ENCODE measurements at places on chromosomes 3 and 15. TPM values are rescaled to one million over a fixed set of nuclear protein-coding genes. Genes with fewer than 3 reads are reported as not detected.

Gene ARNT2
- total RNA-seq, result 9.1 TPM

Gene ADAMTSL3
- 4.5 TPM for total RNA-seq

Gene PXYLP1
- 15.3 TPM for total RNA-seq

Gene CTXND1
- 0.96 TPM for total RNA-seq

Gene GOLGA8S
- 1.5 TPM for total RNA-seq

Gene GHSR
- total RNA-seq, result not detected

Gene MON1A
- 12.0 TPM for total RNA-seq

GRCh38 chr15:57769266-57769665 is 62.8 kb downstream of the POLR2M start:
- no peak overlapping the region for H3K4me3 ChIP-seq
- H3K27me3 ChIP-seq, result no peaks in the 10 kb centered on the region
- H3K27ac ChIP-seq, result no peak overlapping the region
- H3K4me1 ChIP-seq, result no peaks in the 10 kb centered on the region

DNA sequence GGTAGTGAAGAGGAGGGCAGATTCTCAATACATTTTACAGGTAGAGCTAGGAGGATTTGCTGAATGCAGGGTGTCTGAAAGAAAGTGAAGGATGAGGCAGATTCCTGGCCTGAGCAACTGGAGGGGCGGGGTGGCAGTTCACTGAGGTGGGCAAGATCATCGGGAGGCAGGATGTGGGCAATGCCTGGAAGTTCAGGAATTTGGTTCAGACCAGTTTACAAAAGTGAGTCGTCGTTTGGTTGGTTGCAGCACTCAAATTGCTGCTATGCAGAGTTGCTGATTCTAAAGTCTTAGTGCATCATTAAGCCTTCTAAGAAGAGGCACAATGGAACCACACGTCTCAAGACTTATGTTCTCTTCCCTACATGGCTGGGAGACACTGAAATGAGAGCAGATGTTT is 134.0 kb downstream of the MFSD1 start:
- H3K27me3 ChIP-seq, result no peaks in the 10 kb centered on the region
- H3K4me3 ChIP-seq, result no peak overlapping the region
- no peaks in the 10 kb centered on the region for H3K36me3 ChIP-seq
- H3K27ac ChIP-seq, result no peak overlapping the region
- no peak for DNase-seq

DNA sequence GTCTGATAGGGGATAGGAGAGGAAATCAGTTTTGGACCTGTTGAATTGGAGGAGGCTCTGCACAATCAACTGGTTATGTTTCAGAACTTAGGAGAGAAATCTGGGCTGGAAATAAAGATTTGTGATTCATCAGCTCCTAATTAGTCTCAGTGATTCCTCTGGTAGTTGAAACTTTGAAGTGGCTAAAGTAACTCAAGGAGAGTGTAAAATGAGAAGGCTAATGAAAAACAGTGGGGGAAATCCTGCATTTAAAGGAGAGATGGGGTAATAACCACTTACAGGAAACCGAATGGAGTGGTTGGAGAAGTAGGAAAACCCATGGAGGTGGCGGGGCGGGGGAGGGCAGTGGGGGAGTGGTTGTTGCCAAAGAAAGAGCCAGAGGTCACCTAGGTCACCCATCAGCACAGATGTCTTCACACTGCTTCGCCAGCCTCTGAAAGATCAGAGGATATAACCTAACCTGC is 32.6 kb downstream of the MAP2K5 start:
- DNase-seq, result no peak
- H3K27ac ChIP-seq, result no peak overlapping the region
- no peak overlapping the region for H3K4me3 ChIP-seq
- no peaks in the 10 kb centered on the region for H3K27me3 ChIP-seq
- no peaks in the 10 kb centered on the region for H3K4me1 ChIP-seq

GRCh38 chr3:115855911-115856310 is 232.6 kb downstream of the GAP43 start:
- no peaks in the 10 kb centered on the region for H3K36me3 ChIP-seq
- DNase-seq, result no peak
- H3K27ac ChIP-seq, result no peak overlapping the region
- H3K27me3 ChIP-seq, result no peaks in the 10 kb centered on the region

DNA sequence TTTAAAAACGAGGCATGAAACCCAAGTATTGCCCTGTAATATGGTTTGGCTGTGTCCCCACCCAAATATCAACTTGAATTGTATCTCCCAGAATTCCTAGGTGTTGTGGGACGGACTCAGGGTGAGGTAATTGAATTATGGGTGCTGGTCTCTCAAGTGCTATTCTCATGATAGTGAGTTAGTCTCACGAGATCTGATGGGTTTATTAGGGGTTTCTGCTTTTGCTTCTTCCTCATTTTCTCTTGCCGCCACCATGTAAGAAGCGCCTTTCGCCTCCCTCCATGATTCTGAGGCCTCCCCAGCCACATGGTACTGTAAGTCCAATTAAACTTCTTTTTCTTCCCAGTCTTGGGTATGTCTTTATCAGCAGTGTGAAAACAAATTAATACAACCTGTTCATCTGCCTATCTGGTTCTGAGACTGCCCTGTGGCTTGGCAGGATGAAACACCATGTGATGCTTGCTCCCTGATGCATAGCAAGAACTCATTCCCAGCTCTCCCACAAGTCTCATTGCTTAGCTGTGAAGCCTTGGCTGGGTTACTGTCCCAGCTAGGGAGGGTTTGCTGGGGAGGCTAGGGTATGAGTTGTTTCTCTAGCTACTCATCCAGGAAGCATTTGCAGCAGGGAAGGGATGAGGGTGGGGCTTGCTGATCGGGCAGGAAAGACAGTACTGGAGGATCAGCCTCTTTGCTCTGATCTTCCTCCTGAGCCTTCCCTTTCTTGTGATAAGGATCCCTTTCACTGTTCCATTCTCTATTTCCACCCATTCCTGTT is 3.7 kb upstream of the SQOR start:
- no peak overlapping the region for H3K4me3 ChIP-seq
- DNase-seq, result no peak
- no peaks in the 10 kb centered on the region for H3K4me1 ChIP-seq
- H3K27me3 ChIP-seq, result no peaks in the 10 kb centered on the region
- H3K36me3 ChIP-seq, result no peaks in the 10 kb centered on the region

DNA sequence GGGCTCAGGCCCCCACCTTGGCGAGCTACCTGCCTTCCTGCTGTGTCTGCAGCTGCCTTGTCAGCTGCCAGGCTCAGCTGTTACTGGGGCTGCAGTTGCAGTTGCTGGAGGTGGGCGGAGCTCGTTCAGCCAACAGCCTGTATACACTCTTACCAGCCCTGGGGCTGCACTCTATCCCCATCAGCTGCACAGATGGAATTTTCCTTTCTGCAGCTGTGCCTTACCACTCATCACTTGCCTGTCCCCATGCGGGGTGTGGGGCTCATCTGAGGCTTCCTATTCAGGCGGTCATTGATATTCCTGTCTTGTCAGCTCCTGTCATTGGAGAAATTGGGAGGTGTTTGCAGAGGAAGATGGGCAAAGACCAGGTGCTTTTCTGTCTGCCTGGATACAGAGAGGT is 9.1 kb upstream of the SYN2 start:
- no peak for DNase-seq
- H3K4me1 ChIP-seq, result no peaks in the 10 kb centered on the region
- H3K27ac ChIP-seq, result no peak overlapping the region

DNA sequence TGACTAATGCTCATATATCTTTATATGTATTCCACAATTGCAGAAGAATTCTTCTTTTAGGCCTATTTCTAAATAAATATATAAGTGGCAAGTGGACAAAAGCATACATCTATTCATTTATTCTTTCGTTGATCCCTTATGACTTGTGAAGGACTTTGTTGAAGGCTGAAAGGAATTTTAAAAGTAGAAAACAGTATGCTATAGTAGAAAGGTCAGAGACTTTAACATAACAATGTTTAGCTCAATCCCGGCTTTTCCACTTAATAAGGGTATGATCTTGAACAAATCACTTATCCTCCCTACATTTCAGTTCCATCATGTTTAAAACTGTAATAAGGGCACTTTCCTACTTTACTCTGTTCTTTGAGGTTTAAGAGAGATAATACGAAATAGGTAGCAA is 672.9 kb downstream of the MECOM start:
- H3K4me3 ChIP-seq, result no peak overlapping the region
- no peak for DNase-seq
- H3K27ac ChIP-seq, result no peak overlapping the region
- no peaks in the 10 kb centered on the region for H3K36me3 ChIP-seq
- no peaks in the 10 kb centered on the region for H3K27me3 ChIP-seq

- no peak overlapping the region for H3K27ac ChIP-seq
- H3K4me1 ChIP-seq, result peaks cover 10% of the 10 kb centered on the region
- no peaks in the 10 kb centered on the region for H3K27me3 ChIP-seq
- DNase-seq, result peak; percentile 35
- no peaks in the 10 kb centered on the region for H3K36me3 ChIP-seq
- no peak overlapping the region for H3K4me3 ChIP-seq
Observed at GRCh38 chr15:68335251-68335650, 57.7 kb downstream of the FEM1B start.

GRCh38 chr3:122665226-122665786 is 15.3 kb upstream of the PARP14 start:
- DNase-seq, result no peak
- H3K27me3 ChIP-seq, result no peaks in the 10 kb centered on the region
- H3K4me3 ChIP-seq, result no peak overlapping the region
- no peak overlapping the region for H3K27ac ChIP-seq
- no peaks in the 10 kb centered on the region for H3K36me3 ChIP-seq

DNA sequence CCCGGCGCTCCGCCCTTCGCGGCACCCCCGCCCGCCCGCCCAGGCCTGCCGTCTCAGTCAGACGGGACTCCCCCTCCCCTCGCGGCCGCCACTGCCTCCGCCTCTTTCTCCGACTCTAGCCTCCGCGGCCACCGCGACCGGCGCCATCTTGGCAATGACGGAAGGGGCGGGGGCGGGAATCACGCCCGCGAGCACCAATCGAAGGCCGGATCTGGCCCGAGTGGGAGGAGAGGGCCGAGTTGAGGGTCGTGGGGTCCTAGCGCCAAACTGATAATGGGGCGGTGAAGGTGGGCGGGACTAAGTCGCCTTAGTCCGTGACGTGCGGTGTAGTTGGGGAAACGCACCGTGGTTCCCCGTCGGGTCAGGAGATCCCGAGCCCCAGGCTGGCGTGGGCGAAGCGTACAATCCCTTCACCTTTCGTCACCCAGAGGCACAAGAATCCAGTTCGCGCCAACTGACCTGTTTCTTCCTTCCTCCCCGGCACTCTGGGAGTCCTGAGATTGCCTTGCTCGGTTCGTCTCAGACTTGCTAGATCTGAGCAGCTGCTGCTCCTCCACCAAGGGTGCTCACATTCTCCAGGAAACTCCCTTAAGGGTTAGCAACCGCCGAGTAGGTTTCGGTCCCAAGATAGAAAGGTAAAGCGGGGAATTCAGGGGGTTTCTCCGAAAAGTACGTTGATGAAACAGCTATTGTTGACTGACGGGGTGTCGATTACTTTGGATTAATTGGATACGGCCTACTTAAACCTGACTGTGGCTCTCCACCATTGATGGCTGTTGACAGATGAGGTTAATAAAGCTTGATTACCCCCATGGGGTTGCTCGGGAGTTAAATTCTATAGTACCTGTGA is at the start of gene DENND4A:
DENND4A (minus strand) TSS at position 156 of the 850 bp plus-strand sequence. CDS start 35,843 bp downstream, outside the sequence.
- no peaks in the 10 kb centered on the region for H3K27me3 ChIP-seq
- peak within 1 kb of the TSS; percentile 98 for H3K27ac ChIP-seq
- H3K36me3 ChIP-seq, result no peaks in the 10 kb centered on the region
- no peaks in the 10 kb centered on the region for H3K4me1 ChIP-seq
- H3K4me3 ChIP-seq, result peak within 1 kb of the TSS; percentile 95

DNA sequence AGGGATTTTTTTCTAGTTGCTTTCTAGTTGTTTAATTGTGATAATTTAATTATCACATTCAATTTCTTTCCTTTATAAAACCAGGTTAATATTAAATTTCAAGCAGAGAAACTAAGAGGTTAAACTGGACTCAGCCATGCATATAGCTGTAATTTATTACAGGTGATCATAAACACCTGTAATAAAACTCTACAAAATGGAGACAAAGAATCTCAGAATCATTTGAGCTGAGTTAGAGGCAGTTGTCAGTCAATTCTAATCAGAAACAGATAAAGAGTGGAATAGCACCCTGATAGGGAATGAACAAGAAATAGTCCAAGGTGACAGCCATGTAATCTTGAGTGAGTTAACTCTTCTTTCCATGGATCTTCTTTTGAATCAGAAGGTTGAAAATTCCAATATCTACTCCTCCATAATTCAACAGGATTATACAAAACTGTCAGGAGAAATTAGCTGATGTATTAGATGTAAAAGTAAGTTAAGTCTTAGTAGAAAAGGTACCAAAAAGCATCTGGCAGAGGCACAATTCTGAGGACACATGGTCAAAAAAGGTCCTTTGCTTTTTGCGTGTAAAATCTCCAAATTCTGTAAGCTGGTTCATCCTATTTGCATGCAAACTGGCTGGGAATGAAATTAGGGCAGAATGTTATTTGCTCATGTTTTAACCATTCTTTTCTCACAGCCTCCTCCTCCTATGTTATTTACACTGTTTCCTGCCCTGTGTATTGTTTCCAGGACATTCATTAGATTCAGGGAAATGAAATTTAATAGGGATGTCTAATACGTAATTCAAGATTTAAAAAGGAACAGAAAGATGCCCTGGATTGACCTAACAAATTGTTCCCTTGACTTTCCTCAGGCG is 39.4 kb upstream of the B3GNT5 start:
- no peaks in the 10 kb centered on the region for H3K36me3 ChIP-seq
- no peak for DNase-seq
- no peak overlapping the region for H3K27ac ChIP-seq
- H3K4me3 ChIP-seq, result no peak overlapping the region
- no peaks in the 10 kb centered on the region for H3K27me3 ChIP-seq

DNA sequence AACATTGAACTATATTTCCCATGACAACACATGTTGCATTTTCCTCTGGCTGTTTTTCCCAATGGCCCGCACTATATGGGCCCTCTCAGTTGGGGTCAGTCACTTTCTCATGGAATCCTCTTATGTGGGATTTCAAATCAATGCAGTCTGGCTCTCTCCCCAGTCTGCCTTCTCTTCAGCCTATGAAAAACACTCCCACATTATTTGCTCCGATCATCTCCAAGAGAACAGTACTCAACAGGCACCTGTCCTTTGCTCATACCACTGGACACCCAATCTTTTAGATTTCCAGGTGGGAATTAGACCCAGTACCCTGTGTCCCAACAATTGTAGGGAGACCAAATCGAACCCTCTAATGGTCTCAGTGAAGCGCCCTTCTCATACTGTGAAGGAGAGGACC is 251.3 kb downstream of the THSD4 start:
- no peak overlapping the region for H3K4me3 ChIP-seq
- no peaks in the 10 kb centered on the region for H3K4me1 ChIP-seq
- DNase-seq, result no peak
- no peaks in the 10 kb centered on the region for H3K27me3 ChIP-seq
- H3K36me3 ChIP-seq, result no peaks in the 10 kb centered on the region

DNA sequence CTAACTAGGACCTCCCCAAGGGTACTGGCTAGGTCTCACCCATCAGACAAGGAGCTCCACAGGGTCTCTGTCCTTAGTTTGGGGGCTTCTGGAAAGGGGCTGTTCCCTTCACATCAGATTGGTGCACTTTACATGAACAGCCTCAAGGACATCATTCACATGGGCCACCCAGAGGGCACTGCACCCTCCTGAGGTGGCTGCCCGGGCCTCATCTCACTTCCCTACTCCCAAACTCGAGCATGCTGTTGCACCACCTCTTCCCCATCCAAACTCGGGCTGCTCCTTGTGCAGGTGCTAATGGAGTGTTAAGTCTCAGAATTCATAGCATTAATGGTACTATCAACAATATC is 48.1 kb downstream of the RAB11A start:
- H3K27ac ChIP-seq, result no peak overlapping the region
- no peak for DNase-seq
- H3K4me1 ChIP-seq, result no peaks in the 10 kb centered on the region
- H3K4me3 ChIP-seq, result no peak overlapping the region
